ENCODE measurements at places on chromosomes 12 and 14. TPM values are rescaled to one million over a fixed set of nuclear protein-coding genes. Genes with fewer than 3 reads are reported as not detected.

SERPINA6 gene
- 0.77 TPM for total RNA-seq

REP15 gene
- 3.4 TPM for total RNA-seq

GRCh38 chr12:22116376-22116775 lies 70.4 kb downstream of the CMAS start:
- no peaks in the 10 kb centered on the region for H3K4me1 ChIP-seq
- no peak overlapping the region for H3K4me3 ChIP-seq
- no peak overlapping the region for H3K27ac ChIP-seq
- no peak for DNase-seq
- no peaks in the 10 kb centered on the region for H3K36me3 ChIP-seq
- H3K27me3 ChIP-seq, result peaks cover 36% of the 10 kb centered on the region

CLEC4D gene
- total RNA-seq, result not detected

GRCh38 chr14:52354242-52354641 lies 40.1 kb downstream of the PTGER2 start:
- no peaks in the 10 kb centered on the region for H3K27me3 ChIP-seq
- H3K4me3 ChIP-seq, result no peak overlapping the region
- no peak for DNase-seq
- H3K36me3 ChIP-seq, result no peaks in the 10 kb centered on the region
- H3K27ac ChIP-seq, result no peak overlapping the region

DNA sequence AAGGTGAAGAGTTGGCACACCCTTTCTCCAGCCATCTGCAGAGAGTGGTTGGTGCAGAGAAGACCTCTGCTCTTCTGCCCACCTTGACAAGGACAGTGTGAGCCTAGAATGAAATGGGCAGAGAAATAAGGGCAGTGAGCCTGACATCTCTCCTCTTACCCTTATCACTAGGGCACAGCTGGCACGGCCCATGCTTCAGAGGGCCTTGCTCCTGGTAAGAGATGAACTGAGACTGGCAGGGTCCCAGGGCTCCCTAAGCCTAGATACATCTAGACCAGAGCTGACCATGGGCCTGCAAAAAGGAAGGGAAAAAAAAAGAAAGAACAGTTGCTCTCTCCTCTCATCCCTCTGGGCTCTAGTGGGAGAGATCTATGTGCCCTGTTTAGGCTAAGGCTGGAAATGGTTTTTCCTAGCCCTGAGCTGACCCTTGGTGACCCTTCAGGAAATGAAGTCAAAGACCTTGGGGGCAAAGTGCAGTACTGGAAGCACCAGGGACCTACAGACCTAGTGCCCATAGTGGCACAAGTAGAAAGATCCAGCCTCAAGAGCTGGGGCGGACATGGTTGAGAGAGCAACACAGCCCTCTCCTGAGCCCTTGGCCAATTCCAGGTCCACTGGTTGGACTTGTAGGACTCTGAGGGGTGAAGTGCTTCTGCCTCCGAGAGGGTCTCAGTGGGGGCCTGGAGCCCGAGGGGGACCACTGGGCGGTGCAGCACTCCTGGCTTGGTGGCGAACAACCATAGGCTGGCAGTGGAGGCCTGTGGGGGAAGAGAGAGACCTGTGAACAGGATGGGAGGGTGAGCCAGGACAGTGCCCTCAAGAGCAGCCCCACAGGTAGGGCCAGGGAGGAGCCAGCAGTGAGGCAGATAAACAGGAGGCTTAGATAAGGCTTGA lies 22.0 kb downstream of the PRPF40B start:
- no peak overlapping the region for H3K27ac ChIP-seq
- peaks cover 5% of the 10 kb centered on the region for H3K36me3 ChIP-seq
- DNase-seq, result no peak
- H3K4me1 ChIP-seq, result peaks cover 11% of the 10 kb centered on the region

FGD4 gene
- 47.6 TPM for total RNA-seq

PZP gene
- 0.12 TPM for total RNA-seq

GRCh38 chr14:60862283-60862682 lies 118.6 kb downstream of the TRMT5 start:
- H3K27me3 ChIP-seq, result no peaks in the 10 kb centered on the region
- H3K4me1 ChIP-seq, result peaks cover 28% of the 10 kb centered on the region
- peak overlapping the region; percentile 68 for H3K27ac ChIP-seq
- DNase-seq, result no peak

IGF1 gene
- 16.1 TPM for total RNA-seq

- no peak for DNase-seq
- peaks cover 82% of the 10 kb centered on the region for H3K27me3 ChIP-seq
- H3K4me1 ChIP-seq, result peaks cover 4% of the 10 kb centered on the region
Observed at GRCh38 chr12:94874518-94875302, 128.8 kb downstream of the NDUFA12 start.

DNA sequence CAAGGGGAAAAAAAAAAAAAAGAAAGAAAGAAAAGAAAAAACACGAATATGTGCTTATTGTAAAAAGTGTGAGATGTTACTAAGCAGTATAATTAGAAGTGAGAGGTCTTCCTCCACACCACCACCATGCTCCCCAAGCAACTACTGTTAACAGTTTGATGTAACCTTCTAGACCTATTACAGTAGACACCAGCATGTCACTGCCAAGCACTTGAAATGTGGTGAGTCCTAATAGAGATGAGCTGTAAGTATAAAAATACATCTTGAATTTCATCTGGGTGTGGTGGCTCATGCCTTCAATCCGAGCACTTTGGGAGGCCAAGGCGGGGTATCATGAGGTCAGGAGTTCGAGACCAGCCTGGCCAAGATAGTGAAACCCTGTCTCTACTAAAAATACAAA lies 8.1 kb upstream of the SNRNP35 start:
- H3K36me3 ChIP-seq, result no peaks in the 10 kb centered on the region
- H3K4me3 ChIP-seq, result no peak overlapping the region
- no peak overlapping the region for H3K27ac ChIP-seq
- H3K4me1 ChIP-seq, result peaks cover 9% of the 10 kb centered on the region
- no peaks in the 10 kb centered on the region for H3K27me3 ChIP-seq
- DNase-seq, result no peak

- no peak overlapping the region for H3K4me3 ChIP-seq
- no peaks in the 10 kb centered on the region for H3K4me1 ChIP-seq
- H3K27me3 ChIP-seq, result peaks cover 12% of the 10 kb centered on the region
- H3K36me3 ChIP-seq, result no peaks in the 10 kb centered on the region
- no peak overlapping the region for H3K27ac ChIP-seq
- no peak for DNase-seq
Observed at GRCh38 chr12:704516-705242, 41.4 kb upstream of the NINJ2 start.

- H3K27ac ChIP-seq, result peak overlapping the region; percentile 82
- H3K27me3 ChIP-seq, result no peaks in the 10 kb centered on the region
- H3K4me1 ChIP-seq, result peaks cover 19% of the 10 kb centered on the region
- peak overlapping the region; percentile 90 for H3K4me3 ChIP-seq
- H3K36me3 ChIP-seq, result peaks cover 12% of the 10 kb centered on the region
Observed at GRCh38 chr12:121812320-121812871, 8.6 kb downstream of the SETD1B start.

GRCh38 chr14:77709412-77709811 lies 1.5 kb downstream of the SLIRP start:
- H3K4me1 ChIP-seq, result peaks cover 30% of the 10 kb centered on the region
- no peak for DNase-seq

GRCh38 chr12:112340230-112340629 lies 42.0 kb downstream of the HECTD4 start:
- H3K4me1 ChIP-seq, result peaks cover 32% of the 10 kb centered on the region
- DNase-seq, result no peak
- no peaks in the 10 kb centered on the region for H3K27me3 ChIP-seq
- H3K36me3 ChIP-seq, result peaks cover 5% of the 10 kb centered on the region
- H3K27ac ChIP-seq, result no peak overlapping the region
- no peak overlapping the region for H3K4me3 ChIP-seq

SLC5A8 gene
- total RNA-seq, result 1.0 TPM

LRRC10 gene
- total RNA-seq, result not detected

GRCh38 chr12:15477761-15478160 lies 155.5 kb downstream of the PTPRO start:
- no peak for DNase-seq
- H3K36me3 ChIP-seq, result peaks cover 5% of the 10 kb centered on the region
- no peak overlapping the region for H3K27ac ChIP-seq
- H3K27me3 ChIP-seq, result peaks cover 26% of the 10 kb centered on the region
- H3K4me3 ChIP-seq, result no peak overlapping the region
- H3K4me1 ChIP-seq, result peaks cover 9% of the 10 kb centered on the region

DNA sequence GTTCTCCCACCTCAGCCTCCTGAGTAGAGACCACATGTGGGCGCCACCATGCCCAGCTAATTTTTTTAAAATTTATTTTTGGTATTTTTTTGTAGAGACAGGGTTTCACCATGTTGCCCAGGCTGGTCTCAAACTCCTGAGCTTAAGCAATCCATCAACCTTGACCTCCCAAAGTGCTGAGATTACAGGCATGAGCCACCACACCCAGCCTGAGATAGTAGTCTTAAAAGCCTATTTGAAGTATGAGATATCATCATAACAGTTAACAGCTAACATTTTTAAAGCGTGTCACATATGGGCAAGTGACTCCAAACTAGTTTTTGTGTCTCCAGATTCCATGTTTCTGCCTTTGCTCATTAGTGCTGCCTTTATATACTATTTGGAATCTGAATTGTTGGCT lies 74.6 kb upstream of the WSCD2 start:
- DNase-seq, result no peak
- H3K4me1 ChIP-seq, result peaks cover 25% of the 10 kb centered on the region
- peaks cover 46% of the 10 kb centered on the region for H3K27me3 ChIP-seq

DNA sequence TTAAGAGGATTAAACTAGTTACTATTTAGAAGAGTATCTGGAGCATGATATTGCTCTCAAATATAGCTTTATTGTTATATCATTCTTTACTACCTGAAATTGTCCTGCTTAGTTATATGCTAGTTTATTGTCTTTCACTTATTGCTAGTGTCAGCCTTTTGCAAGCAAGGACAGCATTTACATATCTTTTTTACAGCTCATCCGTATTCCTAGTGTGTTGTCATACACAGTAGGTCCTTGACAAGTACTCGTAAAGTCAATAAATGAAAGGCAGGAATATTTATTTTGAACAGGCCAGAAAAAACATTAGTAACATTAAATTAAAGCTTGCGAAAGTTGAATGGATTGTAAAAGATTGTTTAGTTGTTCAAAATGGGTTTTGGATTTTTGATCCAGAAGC lies 35.0 kb downstream of the CRADD start:
- H3K27ac ChIP-seq, result no peak overlapping the region
- no peak overlapping the region for H3K4me3 ChIP-seq
- H3K36me3 ChIP-seq, result peaks cover 4% of the 10 kb centered on the region
- peaks cover 10% of the 10 kb centered on the region for H3K4me1 ChIP-seq
- H3K27me3 ChIP-seq, result peaks cover 3% of the 10 kb centered on the region
- no peak for DNase-seq

DNA sequence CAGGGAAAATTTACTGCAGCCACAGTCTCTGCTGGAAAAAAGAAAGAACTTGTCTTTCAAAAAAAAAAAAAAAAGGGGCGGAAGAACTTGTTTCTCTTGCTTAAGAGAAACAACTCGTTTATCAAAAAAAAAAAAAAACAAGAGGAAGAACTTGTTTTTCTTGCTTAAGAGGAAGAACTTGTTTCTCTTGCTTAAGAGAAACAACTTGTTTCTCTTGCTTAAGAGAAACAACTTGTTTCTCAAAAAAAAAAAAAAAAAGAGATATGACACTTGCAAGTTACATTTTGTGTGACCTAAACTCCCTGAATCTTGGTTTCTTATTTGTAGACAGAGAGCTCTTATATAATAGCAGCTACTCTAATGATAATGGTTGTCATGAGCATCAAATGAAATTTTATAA lies 44.7 kb upstream of the USP15 start:
- H3K27ac ChIP-seq, result peak overlapping the region; percentile 94
- H3K4me1 ChIP-seq, result peaks cover 19% of the 10 kb centered on the region
- H3K4me3 ChIP-seq, result peak overlapping the region; percentile 74

GRCh38 chr14:80560800-80561657 lies 349.7 kb upstream of the DIO2 start:
- no peak overlapping the region for H3K4me3 ChIP-seq
- no peaks in the 10 kb centered on the region for H3K27me3 ChIP-seq
- H3K36me3 ChIP-seq, result no peaks in the 10 kb centered on the region
- H3K27ac ChIP-seq, result no peak overlapping the region
- H3K4me1 ChIP-seq, result peaks cover 5% of the 10 kb centered on the region

GRCh38 chr12:106217706-106218105 lies 30.1 kb downstream of the CKAP4 start:
- peaks cover 6% of the 10 kb centered on the region for H3K27me3 ChIP-seq
- no peak for DNase-seq
- no peaks in the 10 kb centered on the region for H3K36me3 ChIP-seq
- peaks cover 7% of the 10 kb centered on the region for H3K4me1 ChIP-seq

DNA sequence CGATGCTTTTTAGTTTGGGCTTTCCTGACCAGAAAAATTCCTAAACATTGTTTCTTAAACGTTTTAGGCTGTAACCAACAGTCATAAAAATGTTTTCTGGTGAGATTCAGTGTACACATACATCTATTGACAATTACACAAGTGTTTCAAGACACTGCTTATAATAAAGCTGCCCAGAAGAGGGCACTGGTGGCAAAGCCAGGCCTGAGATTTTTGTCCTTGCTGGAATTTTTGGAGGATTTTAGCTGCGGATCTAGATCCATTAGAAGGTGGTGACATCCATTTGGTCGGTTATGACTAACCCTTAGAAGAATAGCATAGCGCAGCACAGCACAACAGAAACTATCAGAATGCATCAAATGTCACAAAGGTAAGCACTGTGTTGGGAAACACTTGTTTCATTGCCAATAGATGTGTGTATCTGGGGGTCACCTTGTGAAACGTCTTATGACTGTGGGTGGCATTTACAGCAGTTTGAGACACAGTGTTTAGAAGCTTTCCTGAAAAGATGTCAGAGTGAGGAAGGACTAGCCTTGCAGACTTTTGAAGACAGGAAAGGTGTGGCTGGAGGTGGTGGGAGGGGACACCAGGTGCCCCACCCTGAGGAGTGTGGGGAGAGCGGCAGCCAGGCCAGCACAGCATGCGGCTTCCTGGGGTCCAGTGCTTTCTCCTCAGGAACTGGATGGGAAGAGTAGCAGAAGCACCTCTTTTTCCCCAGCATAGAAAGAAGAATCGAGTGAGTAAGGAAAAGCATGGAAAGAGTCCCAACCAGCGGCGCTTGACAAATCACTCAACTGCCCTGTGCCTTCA lies 54.7 kb upstream of the FKBP4 start:
- peaks cover 73% of the 10 kb centered on the region for H3K27me3 ChIP-seq
- H3K4me1 ChIP-seq, result no peaks in the 10 kb centered on the region
- no peak overlapping the region for H3K4me3 ChIP-seq
- DNase-seq, result no peak

GRCh38 chr12:107761502-107761904 lies 566 bp upstream of the PRDM4 start:
- peaks cover 2% of the 10 kb centered on the region for H3K36me3 ChIP-seq
- H3K4me1 ChIP-seq, result peaks cover 14% of the 10 kb centered on the region
- peak overlapping the region; percentile 91 for H3K4me3 ChIP-seq
- DNase-seq, result no peak

DNA sequence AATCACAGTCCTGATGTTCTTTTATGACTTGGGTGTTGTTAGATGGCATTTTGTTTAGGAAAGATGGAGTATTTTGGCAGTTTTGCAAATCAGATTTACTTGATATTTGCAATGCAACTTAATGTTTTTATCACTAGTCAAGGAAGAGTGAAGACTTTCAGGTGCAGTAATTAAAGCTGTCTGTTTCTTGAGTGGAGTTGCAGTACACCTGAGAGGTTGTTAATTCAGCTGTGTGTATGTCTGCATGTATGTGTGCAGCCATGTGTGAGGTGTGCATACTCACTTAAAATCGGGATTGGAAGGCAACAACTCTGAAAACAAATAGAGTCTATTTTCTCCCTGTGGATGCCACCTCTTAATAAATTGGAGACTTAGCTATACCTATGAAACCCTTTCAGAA lies 94.5 kb downstream of the RMST start:
- no peak for DNase-seq
- peak overlapping the region; percentile 1 for H3K4me3 ChIP-seq
- H3K36me3 ChIP-seq, result no peaks in the 10 kb centered on the region

- no peak overlapping the region for H3K4me3 ChIP-seq
- H3K36me3 ChIP-seq, result peaks cover 8% of the 10 kb centered on the region
- DNase-seq, result no peak
- H3K27me3 ChIP-seq, result no peaks in the 10 kb centered on the region
- H3K4me1 ChIP-seq, result peaks cover 4% of the 10 kb centered on the region
- no peak overlapping the region for H3K27ac ChIP-seq
Observed at GRCh38 chr12:104643093-104643818, 186.5 kb downstream of the CHST11 start.

CACNA1C gene
- 14.3 TPM for total RNA-seq

Data from type B pancreatic cell (in vitro differentiated cells).